NCI-H1436 treated with DMSO at 0.1 percent for 48 hours (cell line): ENCODE measurements at places on chromosomes 16 and 17.

DNA sequence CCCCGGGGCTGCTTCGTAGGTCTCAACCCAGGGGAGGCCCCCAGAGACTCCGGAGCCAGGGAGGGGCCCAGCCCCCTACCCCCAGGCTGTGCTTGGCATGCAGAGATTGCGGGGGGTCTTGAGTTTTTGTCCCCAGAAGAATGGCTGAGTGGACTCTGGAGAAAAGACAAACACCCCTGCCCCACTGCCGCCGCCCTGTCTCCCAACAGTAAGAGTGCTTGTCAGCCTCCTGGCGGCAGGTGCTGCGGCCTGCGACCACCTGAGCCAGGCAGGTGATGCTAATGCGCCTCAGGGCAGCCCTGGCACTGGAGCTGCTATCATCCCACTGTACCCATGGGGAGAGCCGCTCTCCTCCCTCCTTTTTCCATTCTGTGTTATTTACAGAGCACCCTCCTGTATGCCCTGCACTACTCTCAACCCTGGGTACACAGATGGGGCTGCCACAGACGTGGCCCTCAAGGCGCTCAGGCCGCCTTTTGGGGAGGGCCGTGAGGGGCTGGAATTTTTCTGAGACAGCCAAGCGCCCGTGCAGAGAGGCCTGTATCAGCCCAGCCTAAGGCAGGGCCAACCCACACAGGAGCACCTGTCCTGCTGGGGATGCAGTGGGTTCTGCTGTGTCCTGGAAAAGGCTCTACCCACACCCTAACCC, 2.6 kb upstream of the IL17C start:
- DNase-seq: peak; percentile 50

GRCh38 chr17:10752696-10753095, 22.9 kb upstream of the TMEM220 start:
- DNase-seq: no peak

- no peak for DNase-seq
Observed at GRCh38 chr17:29722411-29723198, 99.9 kb upstream of the CORO6 start.

GRCh38 chr17:33164169-33164881, 128.8 kb downstream of the ASIC2 start:
- DNase-seq: no peak

GRCh38 chr17:63523253-63523855, at the start of gene KCNH6:
Gene KCNH6, plus strand, starts transcription at chr17:63523358. Its CDS starts 56 bp downstream, at chr17:63523414.
- no peak for DNase-seq

GRCh38 chr16:52747088-52747595, 200.2 kb upstream of the TOX3 start:
- DNase-seq: no peak

DNA sequence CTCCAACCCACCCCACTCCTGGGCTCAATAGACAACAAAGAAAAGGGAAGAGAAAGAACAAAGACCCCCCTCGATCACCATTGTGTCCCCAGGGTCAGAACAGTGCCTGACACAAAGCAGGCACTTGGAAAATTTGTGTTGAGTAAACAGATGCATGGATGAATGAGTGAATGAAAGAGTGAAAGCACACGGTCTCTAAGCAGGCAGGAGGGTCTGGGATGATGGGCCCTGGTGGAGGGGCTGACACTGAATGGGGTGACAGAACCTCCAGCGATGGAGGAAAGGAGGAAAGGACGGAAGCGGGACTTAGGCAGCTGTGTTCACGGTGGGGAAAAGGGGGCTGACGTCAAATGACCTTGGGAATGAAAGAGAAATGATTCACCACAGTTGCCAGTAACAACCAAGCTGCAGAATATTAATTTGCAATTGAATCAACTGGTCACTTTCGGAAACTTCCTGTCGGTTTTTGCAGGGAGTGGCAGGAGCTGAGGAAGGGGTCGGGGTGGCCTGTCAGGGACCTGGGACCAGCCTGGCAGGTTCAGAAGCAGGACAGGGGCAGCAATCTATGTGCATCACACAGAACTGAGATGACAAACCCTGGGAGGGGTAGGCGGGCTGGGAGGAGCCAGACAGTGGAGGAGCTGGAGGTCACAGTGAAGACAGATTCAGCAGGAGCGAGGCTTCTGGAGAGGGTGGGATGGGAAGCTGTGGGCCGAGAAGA, 6.7 kb upstream of the GAST start:
- no peak for DNase-seq

DNA sequence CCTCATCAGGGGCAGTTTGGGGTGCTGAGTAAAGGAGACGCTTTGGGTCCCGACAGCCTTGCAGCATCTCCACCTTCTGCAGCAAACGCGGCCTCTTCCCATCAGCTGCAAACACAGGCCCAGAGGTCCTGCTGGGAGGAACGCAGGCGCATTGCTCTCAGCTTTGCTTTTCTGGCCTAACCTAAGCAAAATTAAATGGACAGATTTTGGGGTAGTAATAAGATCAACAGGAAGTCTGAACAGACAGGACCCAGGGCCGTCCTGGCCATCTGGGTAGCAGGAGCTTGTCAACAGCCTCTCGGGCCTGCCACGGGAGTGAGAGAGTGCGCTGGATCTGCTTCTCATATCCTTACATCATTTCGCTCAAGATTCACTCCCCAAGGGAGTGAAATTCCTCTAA, 7.2 kb downstream of the NUBP1 start:
- no peak for DNase-seq
